Pons (tissue), 1 donor: ENCODE measurements at places on chromosomes 7 and 10.

DNA sequence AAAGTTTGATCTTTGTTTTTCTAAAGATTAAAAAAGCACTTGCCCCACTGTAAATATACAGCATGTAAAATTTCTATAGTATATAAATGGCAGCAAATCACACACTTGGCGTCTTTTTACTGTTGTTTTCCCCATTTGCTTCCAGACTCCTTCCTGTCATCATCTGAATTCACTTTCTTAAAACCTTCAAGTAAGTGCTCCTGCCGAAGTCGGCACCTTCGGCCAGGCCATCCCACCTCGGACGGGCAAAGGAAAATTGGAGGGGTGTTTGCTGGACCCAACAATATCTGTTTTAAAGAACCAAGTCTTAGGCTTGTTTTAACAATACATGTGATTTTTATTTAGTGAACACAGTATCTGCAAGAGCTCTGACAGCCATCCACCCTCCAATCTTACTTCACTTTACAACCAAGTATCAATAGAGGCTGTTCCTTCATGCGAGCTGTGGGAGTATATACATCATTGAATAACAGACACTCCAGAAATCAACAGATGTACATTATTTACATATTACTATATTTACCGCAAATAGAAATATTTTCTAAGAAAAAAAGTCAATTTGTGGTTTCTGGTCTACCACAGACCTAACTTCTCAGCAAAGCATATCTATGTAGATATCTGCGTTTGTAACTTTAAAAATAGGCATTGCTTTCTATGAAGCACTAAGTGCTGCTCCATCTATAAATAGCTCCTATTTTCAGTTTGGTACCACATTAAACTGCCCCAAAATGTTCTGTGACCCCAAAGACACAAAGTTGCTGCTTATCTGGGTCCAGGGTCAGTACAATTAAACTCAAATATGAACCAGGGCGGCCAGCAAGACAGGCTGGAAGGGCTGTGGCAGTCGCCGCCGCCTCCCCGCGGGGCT is 110.7 kb downstream of the CYTH3 start:
- no peak for DNase-seq

- no peak for DNase-seq
Measured at GRCh38 chr10:52635651-52636050, 136.9 kb downstream of the MBL2 start.

- DNase-seq = no peak
Measured at GRCh38 chr10:3046981-3047547, 20.3 kb upstream of the PFKP start.

DNA sequence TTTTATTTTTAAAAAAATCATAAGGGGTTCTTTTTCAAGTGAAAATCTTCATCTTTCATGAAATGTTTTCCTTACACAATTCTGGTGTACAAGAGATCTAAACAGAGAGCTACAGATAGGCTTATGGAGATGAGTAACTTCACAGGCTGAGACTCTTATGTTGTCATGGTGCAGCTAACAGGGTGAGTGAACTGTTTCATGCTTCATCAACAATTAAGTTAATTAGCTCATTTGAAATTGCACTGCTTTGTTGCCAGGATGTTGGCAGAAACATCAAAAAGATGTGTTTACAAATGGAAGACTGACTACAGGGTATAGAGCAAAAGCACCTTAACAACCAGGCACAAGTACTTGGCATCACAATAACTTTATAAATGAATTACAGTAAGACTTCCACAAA is 230.8 kb downstream of the FOXP2 start:
- DNase-seq = no peak

DNA sequence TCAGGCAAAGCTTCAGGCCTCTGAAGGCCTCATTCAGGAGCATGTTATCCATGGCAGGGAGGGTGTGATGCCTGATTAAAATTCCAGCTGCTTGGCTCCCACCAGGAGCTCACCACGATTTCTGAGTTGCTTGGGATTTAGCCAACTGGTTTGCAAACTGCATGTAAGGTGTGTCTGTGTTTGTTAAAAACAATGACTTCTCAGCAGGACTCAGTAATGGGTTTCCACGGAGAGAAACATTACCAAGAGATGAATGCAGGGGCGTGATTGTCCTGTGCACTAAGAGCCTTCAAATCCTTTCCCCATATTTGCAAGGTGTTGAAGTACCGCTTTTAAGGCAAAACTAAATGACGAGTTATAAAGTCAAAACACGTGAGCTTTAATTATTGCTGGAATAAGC is 88.8 kb upstream of the BTBD16 start:
- no peak for DNase-seq

GRCh38 chr10:68756246-68756645 is 35.2 kb downstream of the CCAR1 start:
- no peak for DNase-seq

GRCh38 chr10:59047957-59048618 is 128.4 kb upstream of the PHYHIPL start:
- no peak for DNase-seq

DNA sequence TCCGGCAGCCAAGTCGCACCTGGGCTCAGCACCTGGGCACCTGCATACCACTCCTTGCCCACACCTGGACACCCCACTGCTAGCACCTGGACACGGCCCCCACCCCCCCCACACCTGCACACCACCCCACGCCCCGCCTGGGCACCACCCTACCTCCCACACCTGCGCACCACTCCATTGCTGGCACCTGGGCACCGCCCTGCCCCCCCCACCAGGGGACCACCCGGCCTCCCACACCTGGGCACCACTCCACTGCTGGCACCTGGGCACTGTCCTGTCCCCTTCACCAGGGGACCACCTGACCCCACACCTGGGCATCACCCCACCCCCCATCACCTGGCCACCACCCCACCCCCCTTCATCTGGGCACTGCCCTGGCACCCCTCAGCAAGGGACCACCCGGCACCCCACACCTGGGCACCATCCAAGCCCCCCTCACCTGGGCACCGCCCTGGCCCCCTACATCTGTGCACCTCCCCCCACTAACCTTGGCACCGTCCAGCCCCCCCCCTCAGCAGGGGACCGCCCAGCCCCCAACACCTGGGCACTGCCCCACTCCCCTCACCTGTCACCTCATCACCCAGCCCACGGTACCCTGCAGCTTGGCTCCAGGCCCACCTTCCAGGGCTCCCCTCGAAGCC is 33.8 kb upstream of the RNF32 start:
- DNase-seq = no peak

- DNase-seq = peak; percentile 11
Measured at GRCh38 chr10:8873310-8873709, 818.8 kb downstream of the GATA3 start.

DNA sequence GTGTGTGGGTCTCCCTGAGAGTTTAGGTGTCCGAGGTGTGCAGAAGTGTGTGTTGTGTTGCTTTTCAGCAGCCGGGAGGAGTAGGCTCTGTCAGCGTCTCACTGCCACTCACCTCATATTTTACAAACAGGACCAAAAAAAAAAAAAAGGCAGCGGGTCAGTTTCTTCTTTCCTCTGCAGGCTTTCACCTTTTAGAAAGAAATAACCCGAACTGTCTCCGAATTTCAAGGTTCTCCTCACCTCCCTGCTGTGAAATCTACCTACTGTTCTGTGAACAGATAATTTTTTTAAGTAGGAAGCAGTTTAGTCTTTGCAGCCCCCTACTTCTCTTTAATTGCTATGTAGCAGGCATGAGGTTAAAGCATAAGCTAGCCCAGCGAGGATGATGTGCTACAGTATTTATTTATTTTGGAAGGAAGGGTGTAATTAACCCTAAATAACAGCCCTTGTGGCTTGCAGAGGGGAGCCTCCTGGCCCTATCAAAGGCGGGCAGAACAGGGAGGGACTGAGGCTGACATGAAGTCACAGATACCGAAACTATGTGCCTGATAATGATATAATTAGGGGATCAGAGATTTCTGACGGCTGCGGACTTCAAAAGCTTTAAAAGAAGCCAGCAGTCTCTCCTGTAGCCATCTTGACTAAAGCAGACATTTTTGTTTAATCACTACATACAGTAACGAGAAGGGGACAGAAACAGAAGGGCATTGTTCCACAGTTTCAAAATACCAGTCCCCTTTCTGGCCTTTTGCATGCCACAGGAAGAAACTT is 1.6 kb downstream of the BAMBI start:
- peak; percentile 64 for DNase-seq

- no peak for DNase-seq
Measured at GRCh38 chr10:117967149-117967650, 79.5 kb downstream of the RAB11FIP2 start.

DNA sequence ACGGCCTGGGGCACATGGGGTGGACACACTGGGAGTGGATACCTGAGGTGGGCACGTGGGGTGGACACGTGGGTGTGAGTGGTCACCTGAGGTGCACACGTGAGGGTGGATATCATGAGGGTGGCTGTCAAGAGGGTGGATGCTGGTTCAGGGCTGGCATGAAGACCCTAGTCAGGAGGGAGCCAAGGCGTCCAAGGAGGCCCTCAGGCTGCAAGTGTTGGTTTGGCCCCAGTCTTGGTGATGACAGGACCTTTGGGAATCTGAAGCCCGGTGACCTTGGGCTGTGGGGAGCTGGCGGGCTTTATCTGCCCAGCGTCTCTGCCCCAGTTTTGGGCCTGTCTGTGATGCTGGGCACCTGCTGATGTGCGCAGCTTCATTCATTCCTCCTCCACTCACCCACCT is 24.9 kb upstream of the PFKFB3 start:
- no peak for DNase-seq

DNA sequence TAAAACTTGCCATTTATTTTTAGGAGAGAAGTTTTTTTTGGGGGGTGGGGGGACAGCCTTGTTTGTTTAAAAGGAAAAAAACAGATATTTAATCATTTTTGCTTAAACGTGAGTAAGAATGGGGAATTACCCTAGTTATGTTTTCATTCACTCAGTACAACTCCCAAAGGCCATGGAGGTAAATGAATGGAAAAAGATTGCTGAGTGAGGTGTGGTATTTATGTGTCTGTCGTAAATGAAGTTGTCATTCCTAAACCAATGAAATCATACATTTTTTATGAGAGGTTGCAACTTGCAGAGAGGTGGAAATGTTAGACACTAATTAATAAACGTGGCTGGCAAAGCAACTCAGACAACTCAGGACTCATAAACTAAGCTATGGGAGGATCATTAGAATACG is 218.1 kb downstream of the CELF2 start:
- DNase-seq = no peak

- DNase-seq = no peak
Measured at GRCh38 chr7:158561659-158562058, 26.0 kb downstream of the PTPRN2 start.

DNA sequence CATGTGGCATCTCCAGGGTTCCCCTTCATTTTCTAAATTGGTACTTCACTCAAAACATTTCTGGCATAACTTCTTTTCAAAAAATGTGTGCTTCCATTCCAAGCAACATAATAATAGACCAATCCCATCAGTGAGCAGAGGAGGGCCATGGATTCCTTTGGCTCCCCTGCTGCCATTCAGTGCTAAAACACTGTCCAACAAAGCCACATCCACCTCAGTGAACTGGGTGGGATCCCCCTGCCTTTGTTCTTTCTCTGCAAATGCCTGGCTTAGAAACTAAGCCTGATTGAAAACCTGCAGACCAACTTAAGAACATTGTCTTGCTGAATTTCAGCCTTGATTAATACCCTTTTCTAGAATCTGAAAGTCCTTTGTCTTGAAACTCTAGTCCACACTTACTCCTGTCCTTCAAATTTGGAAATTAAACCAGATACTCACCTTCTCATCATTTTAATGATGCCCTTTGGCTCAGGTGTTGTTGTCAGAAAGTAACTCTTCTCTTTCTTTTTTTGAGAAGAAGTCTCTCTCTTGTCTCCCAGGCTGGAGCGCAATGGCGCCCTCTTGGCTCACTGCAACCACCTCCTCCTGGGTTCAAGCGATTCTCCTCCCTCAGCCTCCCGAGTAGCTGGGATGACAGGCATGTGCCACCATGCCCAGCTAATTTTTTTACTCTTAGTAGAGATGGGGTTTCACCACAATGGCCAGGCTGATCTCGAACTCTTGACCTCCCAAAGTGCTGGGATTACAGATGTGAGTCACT is 132.3 kb downstream of the PLXNA4 start:
- no peak for DNase-seq

DNA sequence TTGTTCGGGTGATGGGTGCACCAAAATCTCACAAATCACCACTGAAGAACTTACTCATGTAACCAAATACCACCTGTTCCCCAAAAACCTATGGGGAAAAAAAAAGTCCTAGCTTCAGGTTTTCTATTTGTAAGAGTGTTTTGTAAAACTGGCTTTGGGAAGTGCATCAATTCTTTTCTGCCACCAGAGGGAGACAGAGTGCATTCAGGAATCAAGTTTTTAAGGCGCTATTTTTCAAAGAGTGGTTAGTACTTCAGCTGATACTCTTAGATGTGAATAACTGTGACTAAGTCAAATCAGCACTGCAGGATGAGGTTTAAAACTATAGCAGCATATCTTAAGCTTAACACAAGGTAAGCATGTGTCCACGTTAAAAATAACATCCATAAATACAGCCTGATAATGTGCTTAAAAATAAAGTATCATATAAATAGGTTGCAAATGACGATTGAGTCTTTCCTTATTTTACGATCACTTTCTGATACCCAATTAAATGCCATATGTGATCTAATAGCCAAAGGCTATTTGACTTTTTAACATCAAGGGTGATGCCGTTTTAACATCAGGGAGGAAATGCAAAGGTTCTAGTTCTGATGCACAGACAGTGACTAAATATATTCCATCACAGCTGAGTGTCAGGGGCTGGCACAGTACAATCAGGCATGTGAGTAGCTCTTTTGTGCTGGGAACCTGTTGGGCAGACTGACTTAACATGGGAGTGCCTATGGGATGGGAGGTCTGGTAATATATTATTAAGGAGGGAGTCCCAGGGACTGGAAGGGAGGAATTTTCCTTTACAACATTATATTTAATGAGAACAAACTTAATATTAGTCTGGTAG is 10.6 kb upstream of the LYZL2 start:
- DNase-seq = peak; percentile 30

- no peak for DNase-seq
Measured at GRCh38 chr7:897771-898376, 21.5 kb downstream of the GET4 start.

- DNase-seq = no peak
Measured at GRCh38 chr10:130997267-130998045, 314.1 kb downstream of the TCERG1L start.

DNA sequence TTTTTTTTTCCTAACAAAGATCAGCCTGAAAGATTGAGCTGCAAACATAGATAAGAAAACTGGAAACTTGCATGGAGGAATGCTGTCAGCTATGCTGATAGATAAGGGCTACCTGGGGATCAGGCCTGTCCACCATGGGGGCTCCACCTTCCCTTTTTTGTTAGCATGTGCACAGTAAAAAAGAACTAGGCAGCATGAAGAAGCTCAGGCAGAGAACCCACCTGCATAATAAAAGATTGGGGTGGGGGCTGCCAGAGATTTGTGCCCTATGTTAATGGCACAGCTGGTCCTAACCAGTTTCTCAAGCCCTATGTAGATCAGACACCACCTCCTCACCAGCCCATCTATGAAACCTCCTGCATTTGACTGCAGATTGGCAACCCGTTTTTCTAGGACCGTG is 45.4 kb upstream of the CACNB2 start:
- no peak for DNase-seq

- DNase-seq = no peak
Measured at GRCh38 chr10:130037169-130037661, 73.1 kb upstream of the EBF3 start.

DNA sequence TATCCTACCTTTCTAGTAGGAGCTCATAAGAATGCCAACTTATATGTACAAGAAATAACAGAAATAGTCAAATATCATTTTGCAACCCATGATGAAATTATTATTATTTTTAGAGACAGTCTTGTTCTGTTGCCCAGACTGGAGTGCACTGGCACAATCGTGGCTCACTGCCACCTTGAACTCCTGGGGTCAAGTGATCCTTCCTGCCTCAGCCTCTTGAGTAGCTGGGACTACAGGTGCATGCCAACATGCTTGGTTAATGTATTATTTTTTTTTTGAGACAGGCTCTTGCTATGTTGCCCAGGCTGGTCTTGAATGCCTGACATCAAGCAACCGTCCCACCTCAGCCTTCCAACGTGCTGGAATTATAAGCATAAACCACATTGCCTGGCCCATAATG is 44.8 kb downstream of the TNPO3 start:
- no peak for DNase-seq
